Stimulated activated CD4-positive, alpha-beta T cell treated with anti-CD3 and anti-CD28 coated beads, Interleukin-12 subunit alpha, Interleukin-12 subunit beta, amount 100 ng/mL, for 4 hours (primary cell): ENCODE measurements at places on chromosomes 13 and 19.

GRCh38 chr13:24911133-24911908 is 147.4 kb downstream of the RNF17 start:
- DNase-seq = no peak

DNA sequence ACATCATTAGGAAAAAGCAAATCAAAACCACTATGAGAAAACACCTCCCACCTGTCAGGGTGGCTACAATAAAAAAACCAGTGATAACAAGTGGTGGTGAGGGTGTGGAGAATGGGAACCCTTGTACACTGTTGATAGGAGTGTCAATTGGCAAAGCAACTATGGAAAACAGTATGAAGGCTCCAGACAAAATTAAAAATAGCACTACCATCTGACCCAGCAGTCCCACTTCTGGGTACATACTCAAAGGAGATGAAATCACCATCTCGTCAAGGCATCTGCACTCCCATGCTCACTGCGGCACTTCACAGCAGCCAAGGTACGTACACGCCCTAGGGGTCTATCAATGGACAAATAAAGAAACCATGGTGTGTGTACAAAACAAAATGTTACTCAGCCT is 715.1 kb downstream of the UQCRFS1 start:
- no peak for DNase-seq

DNA sequence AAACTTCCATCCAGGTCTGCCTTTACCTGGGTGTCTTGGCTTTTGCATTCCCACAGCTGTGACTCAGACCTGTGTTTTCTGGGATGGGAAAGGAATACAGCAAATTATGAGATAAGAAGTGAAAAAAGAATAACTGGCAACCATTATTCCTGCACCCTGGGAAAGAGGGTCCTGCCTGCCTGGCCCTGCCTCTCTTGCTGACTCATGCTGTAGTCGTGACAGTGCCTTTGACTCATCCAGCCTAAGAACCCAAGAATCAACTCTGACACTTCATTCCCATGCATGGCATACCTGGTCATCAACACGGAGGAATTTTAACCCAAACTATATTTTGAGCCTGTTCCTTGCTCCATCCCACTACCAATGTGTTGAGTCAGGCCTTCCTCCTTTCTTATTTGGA is 185.4 kb upstream of the SERP2 start:
- no peak for DNase-seq

DNA sequence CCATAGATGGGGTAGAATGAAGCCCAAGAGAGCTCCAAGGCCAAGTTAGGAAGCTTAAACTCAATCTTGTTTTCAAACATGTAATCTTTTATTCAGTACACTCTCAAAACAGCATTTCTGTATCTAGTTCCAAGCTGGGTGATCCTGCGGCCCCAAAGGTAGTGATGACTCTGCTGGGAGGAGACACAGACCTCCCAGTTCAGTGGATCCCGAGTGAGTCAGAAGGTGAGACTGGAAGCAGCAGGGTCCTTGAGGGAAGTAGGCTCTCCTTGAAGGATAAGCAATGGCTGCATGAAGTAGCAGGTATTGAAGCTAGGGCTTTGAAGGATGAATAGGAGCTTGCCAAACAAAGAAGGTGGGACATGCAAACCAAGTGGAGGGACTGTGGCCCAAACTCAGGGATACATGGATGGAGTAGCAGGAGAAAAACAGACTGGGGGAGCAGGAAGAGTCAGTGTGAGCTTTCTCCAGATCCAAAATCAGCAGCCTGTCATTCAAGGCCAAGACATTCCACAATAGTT is 9.6 kb downstream of the TINCR start:
- no peak for DNase-seq

DNA sequence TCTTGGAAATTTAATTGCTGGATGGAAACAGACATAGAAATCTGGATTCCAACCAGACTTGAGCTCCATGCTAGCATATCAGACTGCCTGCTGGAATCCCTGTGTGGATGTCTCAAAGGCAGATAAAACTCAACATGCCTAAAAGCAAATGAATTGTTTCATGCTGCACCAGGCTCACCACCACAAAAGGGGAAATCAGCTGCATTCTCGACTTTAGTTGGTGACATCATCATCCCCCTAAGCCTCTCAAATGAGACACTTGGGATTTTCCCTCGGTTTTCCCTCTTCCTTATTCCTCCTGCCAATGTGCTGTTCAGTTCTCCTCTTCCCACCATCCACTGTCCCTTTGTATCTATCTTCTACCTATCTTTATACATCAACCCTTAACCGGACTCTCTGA is 134.3 kb downstream of the ZDHHC20 start:
- DNase-seq = no peak

DNA sequence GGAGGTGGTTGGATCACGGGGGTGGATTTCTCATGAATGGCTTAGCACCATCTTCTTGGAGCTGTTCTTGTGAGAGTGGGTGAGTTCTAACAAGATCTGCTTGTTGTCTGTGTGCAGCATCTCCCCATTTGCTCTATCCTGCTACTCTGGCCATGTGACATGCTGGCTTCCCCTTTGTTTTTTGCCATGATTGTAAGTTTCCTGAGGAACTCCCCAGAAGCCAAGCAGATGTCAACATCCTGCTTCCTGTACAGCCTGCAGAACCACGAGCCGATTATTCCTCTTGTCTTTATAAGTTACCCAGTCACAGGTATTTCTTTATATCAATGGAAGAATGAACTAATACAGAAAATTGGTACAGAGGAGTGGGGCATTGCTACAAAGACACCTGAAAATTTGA is 2.3 kb upstream of the SIGLEC12 start:
- no peak for DNase-seq

DNA sequence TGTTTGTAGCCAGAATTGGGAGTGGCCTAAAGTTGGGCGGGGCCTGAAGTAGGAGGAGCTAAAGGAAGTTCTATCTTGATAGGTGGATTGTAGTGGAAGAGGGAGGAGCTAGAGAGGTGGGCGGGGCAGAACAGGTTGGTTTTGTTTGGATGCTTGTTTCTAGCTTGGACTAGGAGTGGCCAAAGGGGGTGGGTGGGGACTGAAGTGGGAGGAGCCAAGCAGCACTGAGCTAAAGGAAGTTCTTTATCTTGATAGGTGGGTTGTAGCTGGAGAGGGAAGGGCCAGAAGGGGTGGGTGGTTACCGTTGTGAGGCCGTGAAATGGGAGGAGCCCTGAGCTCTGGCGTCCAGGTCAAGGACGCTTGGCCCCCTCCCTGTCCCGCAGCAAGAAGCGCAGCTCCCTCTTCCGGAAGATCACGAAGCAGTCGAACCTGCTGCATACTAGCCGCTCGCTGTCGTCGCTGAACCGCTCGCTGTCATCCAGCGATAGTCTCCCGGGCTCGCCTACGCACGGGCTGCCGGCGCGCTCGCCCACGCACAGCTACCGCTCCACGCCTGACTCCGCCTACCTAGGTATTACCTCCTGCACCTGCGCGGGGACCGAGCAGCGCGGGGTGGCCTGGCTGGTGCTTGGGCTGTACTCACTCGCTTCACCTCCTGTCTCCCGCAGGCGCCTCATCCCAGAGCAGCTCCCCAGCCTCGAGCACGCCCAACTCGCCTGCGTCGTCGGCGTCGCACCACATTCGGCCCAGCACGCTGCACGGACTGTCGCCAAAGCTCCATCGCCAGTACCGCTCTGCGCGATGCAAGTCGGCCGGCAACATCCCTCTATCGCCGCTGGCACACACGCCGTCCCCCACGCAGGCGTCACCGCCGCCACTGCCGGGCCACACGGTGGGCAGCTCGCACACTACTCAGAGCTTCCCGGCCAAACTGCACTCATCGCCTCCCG is 8.0 kb downstream of the DNASE2 start:
- peak; percentile 15 for DNase-seq

DNA sequence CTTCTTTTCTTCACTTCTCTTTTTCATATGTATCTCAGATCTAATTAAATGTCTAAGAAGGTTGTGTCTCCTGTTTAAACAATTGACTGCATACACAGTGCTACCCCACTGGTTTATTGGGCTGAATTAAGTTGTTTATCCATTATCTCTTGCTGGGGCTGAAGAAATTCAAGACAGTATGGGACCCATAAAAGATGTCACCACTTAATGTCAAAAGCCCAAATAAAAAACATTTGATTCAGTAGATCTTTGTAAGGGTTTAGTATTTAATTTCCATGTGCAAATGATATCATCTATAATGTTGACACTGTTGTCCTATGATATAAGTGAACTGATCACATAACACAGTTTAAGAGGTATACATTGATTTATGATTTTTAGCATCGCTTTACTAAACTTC is 1431.9 kb upstream of the PCDH20 start:
- no peak for DNase-seq

DNA sequence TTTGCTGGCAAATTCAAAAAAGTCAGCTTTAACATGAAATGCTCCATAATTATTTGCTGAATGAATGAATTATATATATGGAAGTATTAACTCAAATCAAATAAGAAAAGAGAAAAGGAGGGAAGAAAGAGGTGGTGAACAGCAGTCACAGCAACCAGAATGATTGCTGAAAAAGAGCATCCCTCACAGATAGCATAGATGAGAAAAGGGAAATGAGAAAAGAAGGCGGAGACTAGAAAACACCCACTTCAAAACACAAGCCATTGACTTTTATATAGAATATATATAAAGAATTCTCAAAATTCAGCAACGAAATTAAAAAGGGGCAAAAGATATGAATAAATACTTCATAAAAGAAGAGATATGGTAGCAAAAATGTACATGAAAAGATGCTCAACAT is 75.2 kb downstream of the CAB39L start:
- no peak for DNase-seq

DNA sequence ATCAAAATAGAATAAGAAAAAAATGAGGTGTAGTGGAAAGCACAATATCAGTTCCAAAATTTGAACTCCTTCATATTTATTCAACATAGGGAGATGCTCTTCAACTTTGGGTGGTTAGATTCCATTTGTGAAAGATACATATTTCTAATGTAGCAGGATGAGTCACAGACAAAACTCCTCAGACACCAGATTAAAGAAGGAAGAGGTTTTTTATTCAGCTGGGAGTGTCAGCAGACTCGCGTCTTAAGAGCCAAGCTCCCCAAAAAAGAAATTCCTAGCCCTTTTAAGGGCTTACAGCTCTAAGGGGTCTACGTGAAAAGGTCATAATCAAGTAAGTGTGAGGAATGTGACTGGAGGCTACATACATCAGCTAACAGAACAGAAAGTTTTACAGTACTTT is 6.8 kb upstream of the ZNF765 start:
- no peak for DNase-seq

GRCh38 chr13:110319774-110320509 is 12.9 kb downstream of the COL4A2 start:
- no peak for DNase-seq

GRCh38 chr13:25674371-25674770 is 302.6 kb downstream of the ATP8A2 start:
- no peak for DNase-seq

DNA sequence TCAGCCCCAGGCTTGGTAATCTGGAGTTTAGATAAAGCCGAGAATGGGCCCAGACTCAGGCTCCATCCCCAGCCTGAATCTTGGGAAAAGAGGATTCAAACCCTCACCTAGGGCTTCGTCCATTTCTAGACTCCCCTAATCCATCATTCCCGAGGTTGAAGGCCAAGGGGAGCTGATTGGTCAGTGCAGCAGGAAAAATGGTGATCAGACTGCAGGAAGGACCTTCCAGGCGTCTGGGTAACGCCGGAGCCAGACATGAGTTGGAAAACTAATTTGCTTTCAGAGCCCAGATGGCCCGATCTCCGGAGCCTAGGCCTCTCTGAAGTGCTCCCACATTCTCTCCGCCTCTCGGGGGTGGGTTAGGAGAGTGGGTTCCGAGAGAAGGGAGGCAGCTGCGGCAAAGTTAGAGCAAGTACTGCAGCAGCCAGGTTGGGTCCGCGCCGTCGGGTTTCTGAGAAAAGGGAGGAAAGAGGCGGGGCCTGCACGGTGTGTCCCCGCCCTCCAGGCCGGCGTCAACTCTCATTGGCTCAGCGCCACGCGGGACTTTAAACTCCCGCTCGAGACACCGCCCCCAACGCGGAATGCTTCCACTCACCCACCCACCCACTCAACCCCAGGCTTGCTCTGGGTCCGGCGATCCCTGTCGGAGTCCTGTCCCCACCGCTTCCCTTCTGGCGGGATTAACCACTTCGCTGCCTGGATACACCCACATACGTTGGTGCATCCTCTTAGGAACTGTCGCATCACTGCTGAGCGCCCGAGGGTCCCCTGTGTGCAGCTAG is 788 bp upstream of the RTBDN start:
- no peak for DNase-seq

- DNase-seq = no peak
Measured at GRCh38 chr13:113907635-113908617, 44.0 kb upstream of the GAS6 start.

- DNase-seq = no peak
Measured at GRCh38 chr19:30621326-30621920, 249.2 kb downstream of the ZNF536 start.

- peak; percentile 74 for DNase-seq
Measured at GRCh38 chr19:10105509-10106099, 558 bp upstream of the PPAN start.

DNA sequence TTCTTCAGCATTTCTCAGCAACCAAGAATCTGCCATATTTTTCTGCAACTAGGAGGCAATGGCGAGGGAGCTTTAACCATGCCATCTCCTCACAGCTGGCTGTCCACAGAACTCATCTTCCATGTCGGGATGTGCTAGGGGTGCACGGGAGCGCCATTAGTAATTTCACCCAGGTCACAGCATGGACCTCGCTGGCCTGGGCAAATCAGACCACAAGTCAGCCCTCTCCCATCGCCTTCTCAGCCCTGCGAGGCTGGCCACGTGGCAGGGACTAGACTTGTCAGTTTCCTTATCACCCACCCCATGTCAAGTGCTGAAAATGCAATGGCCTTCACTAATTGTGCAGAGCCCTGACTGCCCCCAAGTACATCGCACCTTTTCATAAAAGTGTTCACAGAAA is 15.7 kb downstream of the COL4A1 start:
- DNase-seq = no peak

DNA sequence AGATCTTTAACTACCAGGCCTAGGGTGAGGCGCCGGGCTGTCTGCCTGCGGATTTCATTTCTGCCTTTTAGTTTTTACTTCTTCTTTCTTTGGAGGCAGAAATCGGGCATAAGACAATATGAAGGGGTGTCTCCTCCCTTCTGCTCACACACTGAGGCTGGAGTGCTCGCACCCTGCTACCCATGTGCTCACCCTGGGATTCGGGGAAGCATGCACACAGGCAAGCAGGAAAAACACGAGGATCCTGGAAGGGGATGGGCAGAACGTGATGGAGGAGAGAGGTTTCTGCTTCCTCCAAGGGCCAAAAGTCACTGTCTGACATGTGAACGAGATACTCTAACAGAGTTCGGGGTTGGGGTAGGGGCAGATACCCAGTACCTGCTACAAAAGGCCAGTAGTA is 28.4 kb downstream of the ZNF823 start:
- DNase-seq = no peak

DNA sequence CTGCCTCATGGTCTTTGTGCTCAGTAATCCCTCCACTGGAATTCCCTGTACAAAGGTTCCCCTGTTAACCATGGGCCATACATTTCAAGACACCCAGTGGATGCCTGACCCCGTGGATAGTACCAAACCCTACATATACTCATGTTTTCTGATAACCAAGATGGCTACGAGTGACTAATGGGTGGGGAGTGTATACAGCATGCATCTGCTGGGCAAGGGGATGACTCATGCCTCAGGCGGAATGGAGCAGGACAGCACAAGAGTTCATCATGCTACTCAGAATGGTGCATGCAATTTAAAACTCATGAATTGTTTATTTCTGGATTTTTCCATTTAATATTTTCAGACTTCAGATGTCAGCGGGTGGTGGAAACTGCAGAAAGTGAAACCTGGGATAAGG is 13.3 kb upstream of the FGF9 start:
- DNase-seq = no peak
